ENCODE measurements at places on chromosomes 5 and 9. TPM values are rescaled to one million over a fixed set of nuclear protein-coding genes. Genes with fewer than 3 reads are reported as not detected.

Gene PCDHB14
- polyA plus RNA-seq = not detected

Gene ITK
- polyA plus RNA-seq = 0.45 TPM

Gene SPAG8
- 1.2 TPM for polyA plus RNA-seq

Gene KIAA0825
- 1.7 TPM for polyA plus RNA-seq

Gene IRX1
- not detected for polyA plus RNA-seq
